Pancreas (tissue), 10 donors: ENCODE measurements at places on chromosomes 5 and 9. TPM values are rescaled to one million over a fixed set of nuclear protein-coding genes. Genes with fewer than 3 reads are reported as not detected.

Gene SPINK6
- polyA plus RNA-seq: not detected

Gene C5orf22
- polyA plus RNA-seq: 7.2 TPM

Gene IL7R
- 0.52 TPM for polyA plus RNA-seq

Gene CACNA1B
- polyA plus RNA-seq: 0.30 TPM

Gene ASPN
- 2.3 TPM for polyA plus RNA-seq

Gene ZNF879
- 2.5 TPM for polyA plus RNA-seq

- no peaks in the 10 kb centered on the region for H3K36me3 ChIP-seq
- no peak overlapping the region for H3K27ac ChIP-seq
Observed at GRCh38 chr9:130173666-130173983, 1.4 kb downstream of the NCS1 start.

DNA sequence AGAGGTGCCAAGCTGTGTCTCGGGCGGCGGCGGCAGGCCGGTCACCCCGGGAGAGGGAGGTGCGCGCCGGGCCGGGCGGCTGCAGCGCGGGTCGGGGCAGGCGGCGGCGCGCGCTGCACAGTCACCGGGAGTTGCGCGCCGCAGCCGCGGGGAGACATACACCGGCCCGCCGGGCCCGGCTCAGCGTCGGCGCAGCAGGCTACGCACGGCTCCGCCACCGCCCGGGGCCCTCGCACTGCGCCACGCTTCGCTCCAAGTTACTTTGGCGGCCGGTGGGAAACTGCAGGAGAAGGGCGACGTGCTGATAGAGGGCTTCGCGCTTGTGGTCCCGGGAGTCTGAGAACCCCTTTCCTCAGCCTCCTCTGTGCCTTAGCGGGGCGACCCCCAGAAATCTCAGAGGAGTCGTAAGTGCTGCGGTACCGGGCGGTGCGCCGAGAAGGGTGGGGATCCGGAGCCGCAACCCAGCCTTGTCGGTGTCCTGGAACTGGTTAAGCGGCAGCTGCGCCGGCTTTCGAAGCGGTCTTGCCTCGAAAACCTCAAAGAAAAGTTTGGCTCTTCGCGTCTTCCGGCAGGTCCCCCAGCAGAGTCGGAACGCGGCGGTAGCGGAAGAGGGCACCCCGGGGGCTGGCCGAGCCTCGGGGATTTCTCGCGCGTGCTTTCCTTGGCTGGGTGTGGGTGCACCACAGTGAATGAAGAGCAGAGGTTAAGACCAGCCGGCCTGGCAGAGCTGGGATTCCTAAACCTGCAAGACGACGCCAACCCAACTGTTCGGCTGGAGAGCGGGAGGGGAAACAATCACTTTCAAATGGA lies at the start of gene EFNA5:
TSS of gene EFNA5 (minus strand) at position 6 of the 810 bp plus-strand sequence.
- H3K27ac ChIP-seq: no peak within 1 kb of the TSS
- H3K4me3 ChIP-seq: peak within 1 kb of the TSS; percentile 11
- H3K36me3 ChIP-seq: no peaks in the 10 kb centered on the region

DNA sequence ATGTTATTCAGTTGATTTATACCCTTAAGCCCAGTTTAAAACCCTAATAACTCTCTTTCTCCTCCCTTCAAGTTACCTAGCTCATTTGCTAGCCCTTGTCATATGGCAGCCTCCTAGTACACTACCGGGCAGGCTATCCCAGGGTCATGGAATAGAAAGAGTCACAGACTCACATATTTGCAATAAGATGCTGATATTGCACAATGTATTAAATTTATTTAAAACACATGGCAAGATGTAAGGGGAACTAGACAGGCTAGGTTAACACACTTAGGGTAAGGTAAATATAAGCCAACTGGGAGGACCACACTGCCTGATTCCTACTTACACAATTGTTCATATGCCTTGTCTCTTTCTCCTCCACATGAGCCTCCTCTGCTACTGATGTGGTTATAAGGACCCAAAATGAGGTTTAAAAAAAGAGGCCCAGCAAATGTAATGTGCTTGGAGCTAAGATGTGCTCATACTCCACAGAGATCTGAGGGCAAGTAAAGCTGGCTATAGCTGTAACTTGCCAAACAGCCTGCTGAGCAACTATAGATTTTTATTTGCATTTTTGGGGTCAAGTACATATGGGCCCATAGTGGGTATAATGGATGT lies 130.0 kb downstream of the ENC1 start:
- H3K4me3 ChIP-seq: no peak overlapping the region
- H3K27me3 ChIP-seq: no peaks in the 10 kb centered on the region
- no peak overlapping the region for H3K27ac ChIP-seq

DNA sequence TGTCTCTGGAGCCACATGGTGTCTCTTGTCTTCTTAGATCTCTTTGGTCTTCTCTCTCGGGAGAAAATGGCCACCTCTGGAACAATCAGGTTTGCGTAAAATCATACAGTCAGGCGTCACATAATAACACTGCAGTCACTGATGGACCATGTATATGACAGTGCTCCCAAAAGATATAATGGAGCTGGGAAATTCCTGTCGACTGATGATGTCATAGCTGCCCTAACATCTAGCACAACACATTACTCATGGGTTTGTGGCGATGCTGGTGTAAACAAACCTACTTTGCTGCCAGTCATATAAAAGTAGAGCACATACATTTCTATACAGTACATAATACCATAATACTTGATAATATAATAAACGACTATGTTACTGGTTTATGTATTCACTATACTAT lies 30.1 kb upstream of the RAI14 start:
- H3K36me3 ChIP-seq: no peaks in the 10 kb centered on the region
- H3K27ac ChIP-seq: no peak overlapping the region
- DNase-seq: no peak

DNA sequence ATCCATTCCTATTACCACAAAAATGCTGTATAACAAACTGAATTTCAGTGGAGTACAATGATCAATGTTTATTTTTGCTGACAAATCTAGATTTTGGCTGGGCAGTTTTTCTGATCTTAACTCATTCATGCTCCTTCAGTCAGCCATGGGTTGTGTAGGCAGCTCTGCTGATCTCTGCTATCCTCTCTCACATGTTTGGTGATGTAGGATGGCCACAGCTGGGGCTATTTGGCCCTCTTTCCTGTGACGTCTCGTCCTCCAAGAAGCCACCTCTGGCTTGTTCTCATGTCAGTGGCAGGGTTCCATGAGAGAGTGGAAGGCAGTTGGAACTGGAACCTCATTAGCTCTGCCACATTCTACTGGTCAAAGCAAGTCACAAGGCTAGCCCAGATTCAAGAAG lies 8.9 kb downstream of the NLN start:
- DNase-seq: no peak
- H3K27me3 ChIP-seq: no peaks in the 10 kb centered on the region
- no peak overlapping the region for H3K27ac ChIP-seq
- no peaks in the 10 kb centered on the region for H3K4me1 ChIP-seq
- H3K36me3 ChIP-seq: no peaks in the 10 kb centered on the region

- no peak overlapping the region for H3K27ac ChIP-seq
- no peak for DNase-seq
- no peak overlapping the region for H3K4me3 ChIP-seq
- H3K36me3 ChIP-seq: no peaks in the 10 kb centered on the region
- no peaks in the 10 kb centered on the region for H3K27me3 ChIP-seq
Observed at GRCh38 chr5:11182441-11183080, 421.5 kb upstream of the DAP start.

GRCh38 chr5:169098331-169099121 lies 202.4 kb downstream of the SLIT3 start:
- DNase-seq: no peak
- no peak overlapping the region for H3K27ac ChIP-seq
- no peaks in the 10 kb centered on the region for H3K4me1 ChIP-seq
- H3K27me3 ChIP-seq: no peaks in the 10 kb centered on the region
- no peaks in the 10 kb centered on the region for H3K36me3 ChIP-seq

DNA sequence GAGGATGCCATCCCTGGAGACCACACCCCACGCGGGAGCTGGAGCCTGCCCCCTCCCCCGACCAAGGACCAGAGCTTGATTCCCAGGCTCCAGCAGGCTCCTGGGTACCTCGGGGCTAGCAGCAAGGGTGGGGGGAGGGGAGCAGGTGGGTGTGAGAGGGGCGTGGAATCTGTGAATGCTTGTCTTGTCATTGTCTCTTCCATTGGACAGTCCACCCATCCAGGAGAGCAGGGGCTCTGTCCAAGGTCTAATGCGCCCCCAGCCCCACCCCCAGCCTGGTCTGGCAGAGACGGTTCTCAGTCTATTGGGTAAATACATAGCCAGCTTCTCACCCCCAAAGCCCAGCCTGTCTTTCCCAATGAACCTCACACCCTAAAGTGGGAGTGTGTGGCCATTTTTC lies 22.8 kb downstream of the URM1 start:
- H3K27me3 ChIP-seq: no peaks in the 10 kb centered on the region
- H3K27ac ChIP-seq: no peak overlapping the region
- H3K36me3 ChIP-seq: peaks cover 16% of the 10 kb centered on the region
- H3K4me1 ChIP-seq: no peaks in the 10 kb centered on the region
- no peak overlapping the region for H3K4me3 ChIP-seq
- no peak for DNase-seq

- no peaks in the 10 kb centered on the region for H3K4me1 ChIP-seq
- no peaks in the 10 kb centered on the region for H3K27me3 ChIP-seq
- no peaks in the 10 kb centered on the region for H3K36me3 ChIP-seq
- H3K4me3 ChIP-seq: no peak overlapping the region
- no peak for DNase-seq
Observed at GRCh38 chr5:171155621-171156020, 153.4 kb upstream of the TLX3 start.

- no peak overlapping the region for H3K4me3 ChIP-seq
- no peak overlapping the region for H3K27ac ChIP-seq
- no peak for DNase-seq
- H3K27me3 ChIP-seq: no peaks in the 10 kb centered on the region
- no peaks in the 10 kb centered on the region for H3K4me1 ChIP-seq
Observed at GRCh38 chr5:121816164-121816563, 35.5 kb upstream of the FTMT start.

- no peak overlapping the region for H3K27ac ChIP-seq
- H3K36me3 ChIP-seq: no peaks in the 10 kb centered on the region
- no peaks in the 10 kb centered on the region for H3K27me3 ChIP-seq
- no peak overlapping the region for H3K4me3 ChIP-seq
- DNase-seq: no peak
- H3K4me1 ChIP-seq: no peaks in the 10 kb centered on the region
Observed at GRCh38 chr9:132606066-132606465, 23.7 kb downstream of the BARHL1 start.

DNA sequence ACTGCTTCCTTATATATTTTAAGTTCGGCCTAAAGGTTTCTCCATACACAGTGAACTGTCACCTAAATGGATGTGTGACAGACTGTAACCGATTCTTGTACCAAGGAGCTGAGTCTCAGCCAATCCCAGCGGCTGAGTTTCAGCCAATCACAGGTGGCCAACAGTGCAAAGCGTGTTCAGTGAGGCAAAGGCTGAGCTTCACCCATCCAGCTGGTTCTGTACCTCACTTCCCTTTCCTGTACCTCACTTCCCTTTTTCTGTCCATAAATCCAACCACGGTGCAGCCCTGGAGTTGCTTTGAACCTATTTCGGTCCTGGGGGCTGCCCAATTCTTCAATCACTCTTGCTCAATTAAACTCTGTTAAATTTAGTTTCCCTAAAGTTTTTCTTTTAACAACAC lies 15.7 kb upstream of the TBC1D9B start:
- H3K36me3 ChIP-seq: no peaks in the 10 kb centered on the region
- no peak for DNase-seq
- no peak overlapping the region for H3K27ac ChIP-seq
- H3K4me1 ChIP-seq: no peaks in the 10 kb centered on the region

- H3K4me3 ChIP-seq: no peak overlapping the region
- H3K27me3 ChIP-seq: no peaks in the 10 kb centered on the region
- no peak for DNase-seq
- no peak overlapping the region for H3K27ac ChIP-seq
Observed at GRCh38 chr5:41932770-41933169, 7.7 kb downstream of the FBXO4 start.

DNA sequence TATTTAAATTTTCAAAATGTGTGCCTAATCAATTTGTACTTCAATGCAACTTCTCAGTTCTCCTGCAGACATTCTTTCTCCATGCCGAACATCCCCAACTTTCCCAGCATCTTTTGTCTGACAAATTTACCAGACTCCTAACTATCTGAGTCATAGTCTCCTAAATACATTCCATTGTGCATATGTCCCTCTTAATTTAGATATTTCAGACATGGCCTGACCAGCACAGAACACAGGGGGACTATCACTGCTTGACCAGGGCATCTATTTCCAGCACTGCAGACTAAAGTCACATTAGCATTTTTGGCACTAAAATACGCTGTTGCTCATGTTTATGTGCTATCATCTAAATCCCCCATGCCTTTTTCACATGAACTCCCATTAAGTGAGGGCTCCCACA lies 71.9 kb downstream of the ITGA1 start:
- H3K4me3 ChIP-seq: no peak overlapping the region
- no peak overlapping the region for H3K27ac ChIP-seq
- no peaks in the 10 kb centered on the region for H3K27me3 ChIP-seq
- H3K36me3 ChIP-seq: no peaks in the 10 kb centered on the region
- no peaks in the 10 kb centered on the region for H3K4me1 ChIP-seq
- DNase-seq: no peak

- no peaks in the 10 kb centered on the region for H3K27me3 ChIP-seq
- H3K27ac ChIP-seq: no peak overlapping the region
- H3K4me3 ChIP-seq: no peak overlapping the region
- H3K4me1 ChIP-seq: no peaks in the 10 kb centered on the region
- no peak for DNase-seq
Observed at GRCh38 chr9:28320616-28321015, 747.3 kb upstream of the C9orf72 start.

DNA sequence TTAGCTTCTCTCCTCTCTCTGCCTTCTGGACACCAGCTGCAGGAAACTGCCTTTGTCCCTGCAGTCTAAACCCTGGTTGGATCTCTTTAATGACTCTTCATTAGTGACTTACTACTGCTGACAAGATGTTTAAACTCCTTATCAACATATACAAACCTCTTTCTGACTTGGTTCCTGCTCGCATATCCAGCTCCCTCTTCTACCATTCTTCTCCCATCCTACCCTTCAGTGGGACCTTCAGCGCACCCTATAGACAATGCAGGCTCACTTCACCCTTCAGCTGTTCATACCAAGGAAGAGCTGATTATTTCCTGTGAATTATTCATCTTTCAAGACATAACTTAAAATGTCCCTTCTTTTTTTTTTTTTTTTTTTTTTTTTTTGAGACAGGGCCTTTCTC lies 436.5 kb downstream of the KIAA0825 start:
- no peaks in the 10 kb centered on the region for H3K27me3 ChIP-seq
- H3K4me1 ChIP-seq: no peaks in the 10 kb centered on the region
- no peaks in the 10 kb centered on the region for H3K36me3 ChIP-seq
- H3K4me3 ChIP-seq: no peak overlapping the region

GRCh38 chr5:98880598-98880997 lies 48.2 kb downstream of the CHD1 start:
- no peak overlapping the region for H3K4me3 ChIP-seq
- no peaks in the 10 kb centered on the region for H3K36me3 ChIP-seq
- no peaks in the 10 kb centered on the region for H3K4me1 ChIP-seq
- DNase-seq: no peak
